ENCODE measurements at places on chromosomes 3 and 15.

DNA sequence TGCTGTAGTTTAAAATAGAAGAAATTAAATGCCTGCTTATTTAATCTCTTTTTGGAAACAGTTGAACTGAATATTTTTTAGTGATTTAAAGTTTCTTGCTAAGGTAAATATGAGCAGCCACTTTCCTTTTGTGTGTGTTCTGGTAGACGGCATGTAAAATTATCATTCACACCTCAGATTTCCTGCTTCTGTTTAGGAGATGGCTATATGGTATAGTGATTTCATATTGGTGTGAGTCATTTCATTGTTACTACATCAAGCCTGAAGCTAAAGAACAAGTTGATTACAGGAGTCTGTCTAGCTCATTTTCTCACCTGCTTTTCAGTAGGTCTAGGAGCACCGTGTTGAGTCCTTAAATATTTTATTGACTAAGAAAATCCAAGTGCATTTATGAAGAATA lies 2.2 kb downstream of the LRCH3 start:
- no peak for DNase-seq

DNA sequence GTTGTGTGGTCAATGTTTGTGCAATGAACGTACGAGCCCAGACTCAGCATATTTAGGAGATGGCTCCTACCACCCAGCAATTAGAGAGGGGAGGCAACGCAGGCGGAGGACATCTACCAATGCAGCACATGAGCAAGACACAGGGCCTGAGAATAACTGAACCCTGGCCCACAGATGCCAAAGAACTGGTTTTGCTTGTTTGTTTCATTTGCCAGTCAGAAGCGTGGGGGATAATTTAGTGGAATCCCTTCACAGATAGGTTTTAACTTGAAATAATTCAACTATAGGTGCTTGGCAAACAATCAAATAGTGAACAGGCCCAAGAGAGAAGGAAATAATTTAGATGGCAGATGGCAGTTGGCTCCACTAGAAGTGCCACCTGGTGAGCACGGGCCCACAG lies 54.8 kb downstream of the LIPC start:
- no peak for DNase-seq

GRCh38 chr15:77819851-77820728 lies 187.4 kb upstream of the LINGO1 start:
- DNase-seq: peak; percentile 70

DNA sequence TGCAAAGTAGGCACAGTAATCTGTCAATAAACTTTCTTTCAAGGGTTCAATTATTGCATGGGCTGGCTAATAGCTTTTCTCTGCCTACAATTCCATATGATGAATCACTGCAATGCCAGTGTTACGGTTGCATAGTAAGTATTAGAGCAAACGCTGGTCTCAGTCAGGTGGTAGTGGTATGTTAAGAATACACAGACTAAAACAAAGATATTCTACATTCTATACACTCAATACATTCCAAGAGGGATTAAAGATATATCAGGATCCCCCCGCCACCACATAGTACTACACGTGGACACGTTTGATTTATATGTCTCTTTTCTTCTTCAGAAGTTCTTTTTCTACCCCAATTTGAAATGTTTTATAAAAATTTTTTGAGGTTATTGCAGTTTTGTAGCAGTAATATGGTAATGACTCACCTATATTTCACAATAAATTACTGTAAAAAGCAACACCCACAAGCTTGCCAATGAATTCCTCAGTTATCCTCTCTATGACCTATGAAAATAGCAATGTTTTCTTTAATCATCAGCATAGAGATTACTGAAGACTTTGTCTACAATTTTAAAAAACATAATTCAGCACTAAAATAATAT lies 68.2 kb downstream of the CD200R1L start:
- no peak for DNase-seq

- DNase-seq: peak; percentile 74
Measured at GRCh38 chr3:52851348-52851747, 16.5 kb upstream of the MUSTN1 start.

DNA sequence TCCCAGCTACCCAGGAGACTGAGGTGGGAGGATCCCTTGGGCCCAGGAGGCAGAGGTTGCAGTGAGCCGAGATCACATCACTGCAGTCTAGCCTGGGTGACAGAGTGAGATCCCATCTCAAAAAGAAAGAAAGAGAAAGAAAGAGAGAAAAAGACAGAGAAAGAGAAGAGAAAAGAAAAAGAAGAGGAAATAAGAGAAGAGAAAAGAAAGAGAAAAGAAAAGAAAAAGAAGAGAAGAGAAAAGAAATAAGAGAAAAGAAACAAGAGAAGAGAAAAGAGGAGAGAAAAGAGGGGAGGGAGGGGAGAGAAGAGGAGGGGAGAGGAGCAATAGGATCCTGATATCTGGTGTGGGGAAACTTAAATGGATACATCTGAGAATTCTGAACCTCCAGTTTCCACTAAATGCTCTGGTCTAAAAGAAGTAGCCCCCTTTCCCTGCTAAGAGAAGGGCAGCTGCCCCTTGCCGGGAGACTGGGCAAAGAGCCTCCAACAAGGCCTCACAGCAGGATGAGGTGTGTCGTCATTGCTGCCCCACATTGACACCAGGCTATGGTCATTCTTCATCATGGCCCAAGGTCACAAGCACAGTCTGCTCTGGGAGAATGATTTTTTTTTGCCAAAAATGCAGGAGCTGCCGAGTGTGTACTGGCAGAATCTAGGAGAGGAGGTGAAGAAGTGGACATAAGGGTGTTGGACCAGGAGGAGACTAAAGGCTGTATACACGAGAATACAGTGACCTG lies 21.1 kb upstream of the COMMD4 start:
- DNase-seq: no peak

- DNase-seq: no peak
Measured at GRCh38 chr3:11950576-11950975, 53.6 kb upstream of the SYN2 start.

DNA sequence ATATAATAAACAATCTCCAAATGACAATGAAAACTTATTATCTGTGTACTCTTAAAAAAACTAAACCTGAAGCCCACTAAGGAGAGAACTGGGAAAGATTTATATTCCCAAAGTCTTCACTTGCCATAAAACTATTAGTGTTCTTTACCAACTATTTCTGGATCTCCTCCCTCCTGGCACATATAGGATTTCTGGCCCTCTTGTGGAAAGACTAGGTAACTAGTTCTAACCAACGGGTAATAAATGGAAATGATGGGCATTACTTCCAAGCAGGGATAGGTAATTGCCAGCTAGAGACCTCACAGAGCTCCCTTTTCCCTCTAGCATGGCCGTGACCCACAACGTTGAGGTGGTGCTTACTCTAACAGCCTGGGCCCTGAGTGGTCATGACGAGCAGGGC lies 110.1 kb downstream of the DNAH12 start:
- peak; percentile 64 for DNase-seq

GRCh38 chr3:57959423-57960173 lies 48.6 kb upstream of the FLNB start:
- no peak for DNase-seq

GRCh38 chr3:116492379-116492778 lies 47.1 kb upstream of the LSAMP start:
- DNase-seq: no peak

All from NCI-H82 (cell line).